ENCODE measurements at places on chromosomes 11 and 22.

- no peak for DNase-seq
Measured at GRCh38 chr11:2269601-2270321, 627 bp downstream of the ASCL2 start.

GRCh38 chr11:119179983-119180382 lies 5.3 kb upstream of the NHERF4 start:
- no peak for DNase-seq

GRCh38 chr11:105177658-105178057 lies 38.1 kb upstream of the CARD18 start:
- DNase-seq: no peak

GRCh38 chr11:97966901-97967300 lies 1053.8 kb upstream of the CNTN5 start:
- DNase-seq: no peak

DNA sequence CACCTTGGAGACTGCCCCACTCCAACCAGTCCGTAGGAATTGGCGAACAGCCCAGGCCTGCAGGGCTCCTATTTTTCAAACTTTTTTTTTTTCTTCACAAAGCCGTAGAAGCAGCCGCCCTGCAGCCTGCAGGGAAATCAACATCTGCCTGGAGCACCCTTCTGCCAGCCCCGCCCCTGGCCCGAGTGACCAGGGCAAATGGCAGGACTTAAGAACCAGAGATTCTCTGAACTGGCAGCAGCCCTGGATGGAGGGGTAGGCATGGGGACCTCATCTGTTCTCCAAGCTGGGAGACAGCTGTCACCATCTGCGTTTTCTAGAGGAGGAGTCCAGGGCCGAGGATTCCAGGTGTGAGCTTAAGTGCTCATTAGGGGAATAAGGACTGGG lies 5.6 kb downstream of the SCN2B start:
- no peak for DNase-seq

DNA sequence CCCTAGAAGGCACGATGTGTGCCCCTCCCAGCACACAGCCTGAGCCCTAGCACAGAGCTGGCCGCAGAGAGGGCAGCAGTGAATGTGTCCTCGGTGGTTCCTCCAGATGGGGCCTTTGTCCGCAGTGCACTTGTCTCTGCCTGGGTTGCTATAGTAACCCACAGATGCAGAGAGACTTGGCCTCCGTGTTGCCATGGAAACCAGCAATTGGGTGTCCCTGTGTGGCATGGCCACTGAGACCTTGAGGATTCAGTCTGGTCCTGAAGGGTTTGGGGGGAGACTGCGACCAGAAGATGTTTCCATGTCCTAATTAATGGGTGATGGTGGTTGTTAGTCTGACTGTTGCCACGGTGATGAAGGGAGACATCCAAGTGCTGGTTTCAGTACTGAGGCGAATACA lies 42.6 kb upstream of the TUB start:
- no peak for DNase-seq

DNA sequence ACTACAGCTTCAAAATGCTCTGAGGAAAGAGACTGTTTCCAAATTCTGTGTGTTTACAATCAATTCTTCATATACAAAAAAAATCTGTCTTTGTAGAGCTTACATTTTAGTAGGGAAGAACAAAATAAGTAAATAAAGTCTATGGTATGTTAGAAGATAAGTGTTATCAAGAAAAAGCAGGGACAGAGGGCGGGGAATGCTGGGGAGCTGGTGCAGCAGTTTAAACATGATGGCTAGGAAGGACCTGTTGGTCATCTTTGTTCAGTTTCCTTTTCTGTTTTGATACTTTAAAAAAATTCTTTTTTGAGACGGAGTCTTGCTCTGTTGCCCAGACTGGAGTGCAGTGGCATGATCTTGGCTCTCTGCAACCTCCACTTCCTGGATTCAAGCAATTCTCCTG lies 16.1 kb downstream of the TMEM25 start:
- no peak for DNase-seq

DNA sequence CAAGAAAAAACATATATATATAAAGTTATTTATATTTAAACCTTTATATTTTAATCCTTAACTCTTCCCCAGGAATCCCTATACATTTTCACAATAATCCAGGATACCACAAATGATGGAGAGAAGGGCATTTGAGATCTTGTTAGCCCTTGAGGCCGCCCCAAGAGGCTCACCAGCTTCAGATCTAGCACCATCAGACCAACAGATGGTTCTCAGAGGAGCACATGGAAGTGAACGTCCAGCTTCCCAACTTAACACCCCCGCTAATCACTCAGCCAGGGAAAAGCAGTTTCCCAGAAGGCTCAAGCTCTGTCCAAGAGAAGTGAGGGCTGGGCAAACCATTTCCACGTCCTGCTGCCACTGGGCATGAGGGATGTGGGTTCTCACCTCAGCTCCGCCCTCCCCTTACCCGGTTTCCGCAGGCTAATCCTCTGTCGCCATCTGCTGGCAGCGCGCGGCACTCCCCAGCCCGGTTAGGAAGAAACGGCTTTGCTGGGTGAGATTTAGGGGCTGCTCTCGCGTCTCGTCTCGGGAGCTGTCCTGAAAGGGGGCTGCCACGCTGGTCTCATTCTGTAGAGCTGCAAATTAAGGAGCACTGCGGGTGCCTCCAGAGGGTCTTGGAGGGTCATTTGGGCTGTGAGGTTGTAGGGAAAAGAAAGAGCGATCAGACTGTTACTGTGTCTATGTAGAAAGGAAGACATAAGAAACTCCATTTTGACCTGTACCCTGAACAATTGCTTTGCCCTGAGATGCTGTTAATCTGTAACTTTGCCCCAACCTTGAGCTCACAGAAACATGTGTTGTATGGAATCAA lies 6.8 kb upstream of the FAM111A start:
- DNase-seq: peak; percentile 5

- DNase-seq: no peak
Measured at GRCh38 chr22:38707346-38707745, 1.6 kb downstream of the GTPBP1 start.

- DNase-seq: no peak
Measured at GRCh38 chr11:19511066-19511412, 201.6 kb upstream of the NAV2 start.

GRCh38 chr22:37932821-37933578 lies 20.4 kb downstream of the C22orf23 start:
- DNase-seq: no peak

GRCh38 chr11:108536783-108537182 lies 38.6 kb upstream of the POGLUT3 start:
- DNase-seq: no peak

- no peak for DNase-seq
Measured at GRCh38 chr11:117434481-117434880, 106.8 kb downstream of the CEP164 start.

DNA sequence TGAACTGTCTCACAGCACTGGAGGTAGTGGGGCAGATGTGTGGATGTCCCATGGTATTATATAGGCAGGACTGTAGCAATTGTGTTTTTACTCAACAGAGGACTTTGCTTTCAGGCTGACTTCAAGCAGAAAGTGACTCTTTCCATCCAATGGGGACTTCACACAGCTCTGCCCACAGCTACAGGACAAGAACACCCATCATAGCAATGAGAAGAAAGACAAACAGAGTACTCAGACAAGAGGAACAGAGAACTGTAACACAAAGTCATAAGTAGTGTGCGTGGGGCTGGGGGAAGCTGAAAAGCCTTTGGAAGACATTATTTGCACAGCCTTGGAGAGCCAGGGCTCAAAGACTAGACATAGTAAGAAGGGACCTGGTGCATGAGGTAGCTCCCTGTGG lies 70.3 kb downstream of the CCDC81 start:
- no peak for DNase-seq

DNA sequence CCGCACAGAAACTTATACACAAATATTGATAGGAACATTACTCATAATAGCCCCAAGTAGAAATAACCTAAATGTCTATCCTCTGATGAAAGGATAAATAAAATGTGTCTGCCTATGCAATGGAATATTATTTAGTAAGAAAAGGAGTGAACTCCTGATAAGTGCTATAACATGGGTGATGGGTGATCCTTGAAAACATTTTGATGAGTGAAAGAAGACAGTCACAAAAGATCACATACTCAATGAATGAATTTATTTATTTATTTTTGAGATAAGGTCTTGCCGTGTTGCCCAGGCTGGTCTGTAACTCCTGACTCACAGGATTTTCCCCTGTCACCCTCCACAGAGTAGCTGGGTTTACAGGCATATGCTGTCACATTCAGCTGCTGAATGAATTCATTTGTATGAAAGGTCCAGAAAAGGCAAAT lies 17.3 kb downstream of the RNF121 start:
- no peak for DNase-seq

DNA sequence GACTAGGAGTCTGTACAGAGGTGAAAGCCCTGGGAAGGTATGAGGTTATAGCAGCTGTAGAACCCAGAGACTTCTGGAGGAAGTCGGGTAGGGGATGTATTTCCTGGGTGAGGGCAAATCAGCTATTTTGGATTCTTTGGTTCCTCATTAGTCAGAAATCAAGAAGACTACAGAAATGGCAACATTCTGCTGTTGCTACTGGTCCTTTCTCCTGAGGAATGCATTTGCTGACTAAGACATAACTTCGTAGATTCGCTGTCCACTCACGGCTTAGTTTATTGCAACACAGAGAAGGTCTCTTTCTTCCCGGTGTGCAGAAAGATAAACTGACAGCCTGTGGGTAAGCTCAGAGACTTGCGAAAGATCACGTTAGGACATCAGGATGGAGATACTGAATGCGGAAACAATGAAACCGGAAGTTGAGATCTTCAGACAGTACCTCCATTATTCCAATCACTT lies 25.3 kb upstream of the SESN3 start:
- DNase-seq: no peak

DNA sequence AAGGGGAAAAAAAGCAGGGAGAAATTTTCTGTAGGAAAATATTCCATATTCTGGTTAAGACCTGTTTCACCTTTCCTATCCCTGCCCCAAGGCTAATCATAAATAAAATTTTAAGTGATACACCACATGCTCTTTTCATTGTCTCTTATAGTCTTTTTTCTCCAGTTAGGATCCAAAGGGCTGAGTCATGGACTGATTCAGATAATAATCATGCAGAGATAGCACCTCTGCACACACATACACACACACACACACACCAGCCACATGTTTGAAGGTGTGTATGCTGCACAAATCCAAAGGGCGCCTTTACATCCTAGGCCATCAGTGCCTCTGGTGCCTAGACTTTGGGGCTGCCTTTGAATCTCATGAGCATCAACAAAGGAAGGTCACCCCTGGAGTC lies 35.5 kb upstream of the CWF19L2 start:
- no peak for DNase-seq

GRCh38 chr11:76554767-76555166 lies 109.9 kb downstream of the EMSY start:
- DNase-seq: no peak

DNA sequence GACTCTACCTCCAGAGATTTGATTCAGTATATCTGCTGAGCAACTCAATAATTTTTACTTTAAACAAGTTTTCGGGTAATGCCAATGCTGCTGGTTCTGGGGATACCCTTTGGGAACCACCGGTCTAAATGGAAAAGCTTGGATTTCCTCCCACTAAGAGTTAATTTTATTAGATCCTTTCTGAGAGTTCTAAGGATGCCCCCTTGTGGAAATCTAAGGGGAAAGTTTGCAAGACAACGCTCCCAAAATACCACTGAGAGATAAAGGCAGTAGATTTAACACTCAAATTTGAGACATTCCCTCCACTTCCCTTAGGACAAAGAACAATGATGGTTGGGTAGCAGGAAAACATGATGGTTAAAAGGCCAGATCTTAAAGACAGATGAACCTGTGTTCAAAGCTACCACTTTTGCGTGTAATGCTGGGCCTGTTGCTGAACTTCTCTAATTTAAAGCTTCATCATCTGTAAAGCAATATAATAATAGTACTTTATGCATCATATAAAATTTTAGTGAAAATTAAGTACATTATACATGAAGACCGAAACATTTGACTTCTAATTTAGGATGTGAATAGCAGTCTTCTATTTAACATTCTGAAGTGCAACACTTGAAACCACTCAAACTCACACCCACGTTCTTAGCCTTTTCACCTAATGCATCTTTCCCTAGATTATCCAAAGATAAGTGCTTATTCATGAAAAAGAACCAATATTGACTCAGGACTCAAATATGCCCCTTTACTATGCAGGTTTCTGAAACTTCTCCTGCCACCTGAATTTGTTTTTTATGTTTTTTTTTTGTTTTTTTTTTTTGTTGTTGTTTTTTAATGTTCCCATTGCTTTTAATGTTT lies 110.1 kb upstream of the LUZP2 start:
- peak; percentile 7 for DNase-seq

GRCh38 chr11:103284260-103284659 lies 175.0 kb downstream of the DYNC2H1 start:
- DNase-seq: no peak

- DNase-seq: no peak
Measured at GRCh38 chr11:67516806-67517205, 6.4 kb downstream of the CABP2 start.

DNA sequence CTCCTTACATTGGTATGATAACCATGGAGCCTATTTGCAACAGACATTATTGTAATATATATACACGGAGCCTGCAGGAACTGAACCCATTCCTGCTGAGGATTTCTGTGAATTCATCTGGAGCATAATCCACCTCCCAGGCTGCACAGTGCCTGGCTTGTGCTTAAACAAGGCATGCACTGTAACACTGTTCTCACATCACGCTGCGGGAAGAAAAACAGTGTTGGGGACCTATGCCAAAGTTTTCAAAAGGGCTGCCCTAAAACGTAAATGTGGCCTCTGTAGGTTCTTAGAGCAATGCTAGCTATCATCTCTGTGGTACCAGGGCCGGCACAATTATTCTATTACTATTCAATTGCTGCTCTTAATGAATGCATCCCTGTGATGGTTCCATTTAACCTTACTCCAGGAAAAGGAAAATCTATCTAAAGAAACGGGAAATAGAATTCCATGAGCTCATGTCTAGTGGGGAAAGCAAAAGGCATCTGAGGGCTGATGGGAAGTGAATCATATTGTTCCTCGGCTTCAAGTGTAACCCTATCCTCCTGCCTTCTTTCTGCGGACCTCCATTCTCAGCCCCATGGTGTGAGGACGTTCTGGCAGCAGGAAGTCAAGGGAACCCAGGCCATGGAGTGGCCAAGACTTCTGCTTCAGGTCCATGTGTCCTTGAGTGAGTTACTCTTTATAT lies 525.5 kb downstream of the SOX6 start:
- DNase-seq: no peak

- DNase-seq: no peak
Measured at GRCh38 chr22:27625769-27626674, 175.5 kb downstream of the MN1 start.

DNA sequence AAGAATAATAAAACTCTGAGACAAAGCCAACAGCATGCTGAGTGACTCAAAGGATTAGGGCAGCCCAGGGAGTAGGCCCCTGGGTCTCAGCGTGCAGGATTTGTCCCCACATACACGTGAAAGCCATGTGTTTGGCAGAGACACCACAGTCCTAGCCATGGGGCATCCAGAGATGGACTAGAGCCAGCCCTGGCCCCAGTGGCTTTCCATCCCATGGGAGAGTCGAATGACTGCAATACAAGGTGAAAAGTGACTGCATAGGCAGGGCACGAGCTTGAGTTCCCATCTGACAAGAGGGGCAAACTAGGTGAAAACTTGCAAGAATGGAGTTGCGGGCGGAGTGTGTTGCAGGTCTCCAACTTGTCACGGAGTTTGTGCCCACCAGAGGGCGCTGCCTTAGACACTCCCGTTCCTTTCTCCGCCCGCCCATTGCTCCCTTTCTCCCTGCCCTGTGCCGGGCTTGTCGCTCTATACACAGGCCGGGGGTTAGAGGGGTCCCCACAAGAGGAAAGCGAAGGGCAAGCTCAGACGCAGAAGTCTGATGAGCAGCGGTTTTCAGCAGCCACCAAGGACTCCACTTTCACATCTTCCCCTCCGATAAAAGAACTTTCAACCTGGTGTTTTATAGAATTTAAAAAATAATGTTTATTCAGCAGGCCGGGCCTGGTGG lies 24.2 kb downstream of the TSKU start:
- no peak for DNase-seq

- no peak for DNase-seq
Measured at GRCh38 chr11:124839972-124840621, 25.1 kb upstream of the ROBO3 start.

Data from NCI-H2081 treated with DMSO at 0.1 percent for 48 hours (cell line).